ENCODE measurements at places on chromosomes 5 and 9.

- DNase-seq: no peak
These were observed 14.9 kb upstream of the VDAC1 start for GRCh38 chr5:134019636-134020035.

- DNase-seq: no peak
These were observed 265.5 kb upstream of the CD180 start for GRCh38 chr5:67462147-67462546.

DNA sequence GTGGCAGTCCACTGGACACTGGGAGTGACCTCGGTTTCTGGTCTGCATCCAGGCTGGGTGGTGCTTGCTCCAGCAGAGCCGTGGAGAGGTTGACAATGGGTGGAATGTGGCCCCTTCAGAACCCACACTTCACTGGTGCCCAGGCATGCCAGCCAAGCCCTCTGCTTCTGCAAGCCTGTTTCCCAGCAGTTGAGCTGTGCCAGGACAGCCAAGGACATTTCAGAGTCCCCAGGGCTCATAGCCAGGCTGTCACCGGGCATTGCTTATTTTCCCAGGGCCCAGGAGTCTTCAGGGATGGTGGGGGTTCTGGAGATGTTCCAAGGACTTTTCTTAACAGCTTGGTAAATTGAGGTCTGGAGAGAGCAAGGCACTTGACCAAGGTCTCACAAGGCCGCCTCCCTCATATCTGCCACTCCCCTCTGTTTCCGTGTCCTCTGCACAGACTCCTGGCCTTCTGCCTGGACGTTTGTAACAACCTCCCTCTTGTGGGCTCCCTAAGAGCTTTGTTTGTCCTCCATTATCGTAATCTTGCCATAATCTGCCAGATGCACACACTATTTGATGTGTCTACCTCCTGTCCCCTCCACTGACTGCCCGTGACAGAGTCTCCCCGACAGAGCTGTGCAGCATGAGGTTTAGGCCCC lies 3.8 kb upstream of the NDST1 start:
- DNase-seq: no peak

DNA sequence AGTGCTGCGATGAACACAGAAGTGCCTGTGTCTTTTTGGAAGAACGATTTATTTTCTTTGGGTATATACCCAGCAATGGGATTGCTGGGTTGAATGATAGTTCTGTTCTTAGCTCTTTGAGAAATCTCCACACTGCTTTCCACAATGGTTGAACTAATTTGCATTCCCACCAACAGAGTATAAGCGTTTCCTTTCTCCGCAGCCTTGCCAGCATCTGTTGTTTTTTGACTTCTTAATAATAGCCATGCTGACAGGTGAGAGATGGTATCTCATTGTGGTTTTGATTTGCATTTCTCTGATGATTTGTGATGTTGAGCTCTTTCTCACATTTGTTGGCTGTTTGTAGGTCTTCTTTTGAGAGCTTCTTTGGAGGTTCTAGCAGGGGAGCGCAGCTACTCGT lies 134.6 kb downstream of the TENT4A start:
- no peak for DNase-seq

DNA sequence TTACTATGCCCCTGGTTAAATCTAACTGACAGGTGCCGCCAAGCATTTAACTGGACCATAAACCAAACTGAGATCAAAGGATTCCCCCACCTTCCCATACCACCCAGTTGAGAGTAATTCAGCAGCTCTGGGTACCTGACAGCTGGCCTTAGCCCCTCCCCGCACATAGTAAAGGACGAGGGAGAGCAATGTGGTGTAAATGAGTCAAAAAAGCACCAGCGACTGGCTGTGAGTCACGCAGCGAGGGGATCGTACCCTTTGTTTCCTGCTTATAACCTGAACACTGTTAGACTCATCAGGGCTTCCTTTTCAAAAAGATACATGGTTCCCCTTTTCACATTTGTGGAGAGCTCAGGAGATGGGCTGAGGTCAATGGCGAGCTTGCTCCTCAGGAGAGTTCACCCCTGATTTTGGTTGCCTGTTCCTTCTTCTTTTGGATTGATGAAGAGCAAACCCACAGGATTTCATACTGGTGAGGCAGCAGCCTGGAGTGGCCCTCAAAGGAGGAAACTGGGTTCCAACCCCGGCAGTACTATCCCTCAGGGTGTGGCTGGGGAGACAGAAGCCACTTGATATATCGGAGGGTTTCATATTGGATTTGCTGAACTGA lies 71.5 kb downstream of the ANKRD33B start:
- DNase-seq: peak; percentile 42

DNA sequence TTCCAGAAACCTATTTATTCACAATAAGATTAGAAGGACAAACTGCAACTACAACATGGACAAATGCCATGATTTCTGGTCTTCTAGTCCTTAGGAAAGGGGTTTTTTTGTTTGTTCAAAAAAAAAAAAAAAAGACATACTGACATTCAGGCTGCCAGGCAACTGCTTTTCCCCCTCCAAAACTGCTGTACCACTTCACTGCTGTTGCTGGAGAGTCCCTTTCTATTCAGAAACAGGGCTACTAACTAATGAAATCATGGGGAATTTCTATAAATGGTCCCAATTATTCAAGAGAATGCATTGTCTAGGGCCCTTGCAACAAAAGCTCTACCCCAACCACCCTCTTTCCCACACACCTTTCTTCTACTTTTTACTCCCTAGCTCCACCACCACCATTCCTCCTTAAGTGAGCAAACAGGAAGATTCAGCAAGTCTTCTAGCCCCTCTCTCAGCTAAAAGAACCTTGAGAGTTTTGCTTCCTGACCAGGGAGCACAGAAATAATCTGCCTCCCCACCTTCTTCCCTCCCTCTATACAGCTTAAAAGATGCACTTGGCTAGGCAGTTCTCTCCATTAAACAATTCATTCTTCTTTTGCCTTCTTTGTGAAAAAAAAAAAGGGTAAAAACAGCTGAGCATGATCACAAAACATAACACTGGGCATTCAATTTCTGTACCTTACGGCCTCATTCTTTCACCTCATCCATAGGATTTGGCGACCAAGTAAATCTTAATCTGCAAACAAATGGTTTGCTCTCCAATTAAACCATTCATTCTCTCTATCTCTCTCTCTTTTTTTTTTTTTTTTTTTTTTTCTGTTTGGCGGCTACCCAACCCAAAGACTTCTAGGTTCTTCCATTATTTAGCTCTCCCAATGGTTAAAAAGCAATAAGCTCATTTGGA lies 13.8 kb downstream of the ZNF608 start:
- DNase-seq: no peak

GRCh38 chr5:32419791-32420190 lies 24.7 kb downstream of the ZFR start:
- DNase-seq: no peak

DNA sequence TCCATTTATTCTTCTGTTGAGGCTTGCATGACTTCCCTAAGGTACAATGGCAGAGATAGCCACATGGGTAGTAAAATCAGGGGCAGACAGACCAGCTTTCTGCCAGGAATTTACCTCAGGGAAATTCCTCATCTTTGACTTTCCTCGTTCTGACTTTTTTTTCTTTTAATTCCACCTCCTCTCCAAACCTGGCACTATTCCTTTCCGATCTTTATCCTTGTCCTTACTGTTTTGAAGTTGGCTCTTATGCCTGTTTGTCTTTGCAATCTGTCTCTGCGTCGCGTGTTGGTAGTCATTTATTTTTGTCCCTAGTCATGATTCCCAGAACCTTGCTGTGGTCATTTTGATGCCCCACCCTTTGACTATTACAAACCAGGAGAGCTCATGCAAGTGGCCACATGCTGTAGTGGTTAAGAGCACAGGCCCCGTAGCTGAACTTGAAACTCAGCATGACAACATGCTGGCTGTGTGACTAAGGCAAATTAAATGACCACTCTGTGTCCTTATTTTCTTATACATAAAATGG lies 19.0 kb downstream of the TMC1 start:
- no peak for DNase-seq

DNA sequence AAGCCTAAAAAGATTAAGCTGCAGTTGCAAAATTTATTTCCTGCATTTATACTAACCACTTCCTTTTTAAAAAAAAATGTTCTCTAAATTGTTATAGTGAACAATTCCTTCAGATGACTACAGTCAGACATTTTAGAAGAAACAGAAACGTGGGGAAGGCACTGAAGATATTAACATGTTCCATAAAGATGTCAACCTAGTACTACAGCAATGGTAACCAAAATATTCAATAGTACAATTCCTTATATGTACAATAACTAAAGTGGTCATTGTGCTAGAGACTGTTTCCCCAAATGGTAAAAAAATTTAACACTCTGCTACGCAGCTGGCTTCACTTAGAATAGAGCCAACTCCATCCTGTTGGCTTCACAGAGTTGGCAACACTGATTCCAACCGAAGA lies 97.7 kb downstream of the FNBP1 start:
- DNase-seq: no peak

GRCh38 chr5:143044265-143044664 lies 274.1 kb downstream of the ARHGAP26 start:
- DNase-seq: no peak

DNA sequence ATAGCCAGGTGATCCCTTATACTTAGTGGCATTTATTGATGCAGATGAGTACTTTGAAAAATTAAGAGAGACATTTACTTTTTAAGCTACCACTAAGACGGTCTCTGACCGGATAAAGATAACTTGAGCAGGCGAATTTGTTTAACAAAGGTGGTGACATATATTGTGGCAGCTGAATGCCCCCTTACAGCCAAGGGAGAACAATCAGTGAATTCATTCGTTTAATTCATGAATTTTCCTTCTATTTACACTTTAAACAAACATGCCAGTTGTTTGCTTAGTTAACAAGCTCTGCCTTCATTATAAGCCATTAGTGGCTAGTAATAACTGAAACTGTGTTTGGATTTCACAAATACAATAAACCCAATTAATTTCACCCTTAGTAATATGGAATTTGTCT lies 187.1 kb downstream of the AOPEP start:
- DNase-seq: no peak
